ENCODE measurements at places on chromosomes 16 and 17.

DNA sequence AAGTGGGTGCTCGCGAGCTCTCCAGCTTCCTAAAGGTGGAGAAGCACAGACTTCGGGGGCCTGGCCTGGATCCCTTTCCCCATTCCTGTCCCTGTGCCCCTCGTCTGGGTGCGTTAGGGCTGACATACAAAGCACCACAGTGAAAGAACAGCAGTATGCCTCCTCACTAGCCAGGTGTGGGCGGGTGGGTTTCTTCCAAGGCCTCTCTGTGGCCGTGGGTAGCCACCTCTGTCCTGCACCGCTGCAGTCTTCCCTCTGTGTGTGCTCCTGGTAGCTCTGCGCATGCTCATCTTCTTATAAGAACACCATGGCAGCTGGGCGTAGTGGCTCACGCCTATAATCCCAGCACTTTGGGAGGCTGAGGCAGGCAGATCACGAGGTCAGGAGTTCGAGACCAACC, 1.9 kb upstream of the STH start:
- DNase-seq = no peak

DNA sequence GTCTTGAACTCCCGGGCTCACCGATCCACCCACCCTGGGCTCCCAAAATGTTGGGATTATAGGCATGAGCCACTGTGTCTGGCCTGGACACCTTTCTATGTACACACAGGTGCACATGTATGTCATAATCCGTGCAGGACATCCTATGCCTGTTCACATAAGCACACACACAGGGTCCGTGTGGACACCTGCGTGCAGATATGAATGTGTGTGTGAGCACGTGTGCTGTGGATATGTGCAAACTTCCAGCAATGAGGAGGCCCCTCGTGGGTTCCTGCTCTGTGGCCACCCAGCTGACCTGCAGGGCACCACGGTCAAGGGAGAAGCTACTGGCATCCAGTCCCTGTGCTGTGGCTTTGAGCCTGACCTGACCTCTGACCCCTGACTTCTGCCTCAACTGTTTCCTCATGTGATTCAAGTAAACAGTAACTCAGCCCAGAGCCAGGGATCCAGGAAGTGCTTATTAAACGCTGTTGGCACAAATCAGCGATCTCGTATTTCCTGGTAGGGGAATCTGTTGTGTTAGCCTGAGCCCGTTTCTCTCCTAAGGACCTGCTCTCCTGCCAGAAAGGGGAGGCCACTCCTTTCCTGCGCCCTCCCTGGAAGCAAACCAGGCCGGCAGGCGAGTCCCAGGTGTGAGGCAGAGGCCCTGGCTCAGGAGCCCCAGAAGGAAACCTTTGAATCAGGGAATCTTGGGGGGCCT, 6.5 kb downstream of the CPNE7 start:
- DNase-seq = no peak

DNA sequence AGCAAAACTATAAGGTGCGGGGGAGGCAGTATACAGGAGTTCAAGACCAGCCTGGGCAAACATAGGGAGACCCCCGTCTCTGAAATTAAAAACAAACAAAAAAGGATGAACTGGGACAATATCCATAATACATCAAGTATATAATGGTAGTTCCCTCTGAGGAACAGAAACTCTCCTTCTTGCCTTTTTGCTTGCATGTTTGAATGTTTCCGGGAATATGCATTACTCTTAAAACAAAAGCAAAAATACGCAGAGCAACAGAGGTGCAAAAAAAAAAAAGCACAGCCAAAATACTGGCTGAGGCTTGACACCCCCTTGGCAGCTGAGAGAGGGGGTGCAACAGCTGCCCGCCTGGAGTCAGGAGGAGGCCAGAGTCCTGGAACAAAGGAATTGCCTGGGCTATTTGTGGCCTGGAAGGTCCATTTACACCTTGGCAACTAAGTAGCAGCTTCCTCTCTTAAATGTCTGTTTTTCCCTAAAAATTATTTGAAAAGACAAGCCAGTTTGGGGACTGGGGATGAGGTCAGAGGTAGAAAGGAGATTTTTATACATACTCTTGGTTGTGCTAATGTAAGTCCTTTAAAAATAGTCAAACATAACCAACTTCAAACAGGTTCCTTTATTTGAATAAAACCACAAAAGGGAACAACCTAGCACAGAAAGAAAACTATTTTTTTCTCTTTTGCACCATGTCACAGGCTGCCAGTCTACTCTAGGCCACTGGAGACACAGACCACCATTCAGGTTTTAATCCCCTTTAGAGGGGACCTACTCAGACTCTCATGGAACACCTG, 19.5 kb downstream of the USP7 start:
- no peak for DNase-seq

- DNase-seq = peak; percentile 53
These were observed 42.9 kb upstream of the CDRT4 start for GRCh38 chr17:15510361-15510760.

DNA sequence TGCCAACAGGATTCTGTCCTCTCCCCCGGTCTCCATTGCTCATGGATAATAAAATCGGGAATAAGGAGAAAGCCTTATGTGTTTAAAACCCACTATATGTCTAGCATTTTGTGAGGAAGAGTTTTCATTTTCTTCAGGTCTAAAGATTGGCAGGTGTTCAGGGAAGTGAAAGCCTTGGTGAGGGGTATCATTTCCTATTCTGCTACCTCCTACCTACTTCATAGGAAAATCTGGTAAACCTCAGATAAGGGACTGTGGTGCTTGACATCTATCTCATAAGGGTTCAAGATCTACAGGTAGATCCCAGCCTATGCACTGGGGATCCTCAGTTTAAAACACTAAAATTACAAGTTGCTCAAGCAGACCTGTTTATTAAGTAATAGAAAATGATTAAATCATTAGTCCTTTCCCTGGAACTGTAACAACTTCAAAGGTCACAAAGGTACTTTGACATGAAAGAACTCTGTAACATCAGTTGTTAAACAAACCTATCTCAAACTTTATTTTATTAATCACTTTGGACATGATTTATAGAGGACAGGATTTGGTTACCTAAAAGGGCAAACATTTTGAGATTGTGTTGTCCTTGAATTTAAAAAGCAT, 6.5 kb downstream of the MOSMO start:
- DNase-seq = no peak

- no peak for DNase-seq
These were observed 6.7 kb downstream of the RPUSD1 start for GRCh38 chr16:781346-782010.

DNA sequence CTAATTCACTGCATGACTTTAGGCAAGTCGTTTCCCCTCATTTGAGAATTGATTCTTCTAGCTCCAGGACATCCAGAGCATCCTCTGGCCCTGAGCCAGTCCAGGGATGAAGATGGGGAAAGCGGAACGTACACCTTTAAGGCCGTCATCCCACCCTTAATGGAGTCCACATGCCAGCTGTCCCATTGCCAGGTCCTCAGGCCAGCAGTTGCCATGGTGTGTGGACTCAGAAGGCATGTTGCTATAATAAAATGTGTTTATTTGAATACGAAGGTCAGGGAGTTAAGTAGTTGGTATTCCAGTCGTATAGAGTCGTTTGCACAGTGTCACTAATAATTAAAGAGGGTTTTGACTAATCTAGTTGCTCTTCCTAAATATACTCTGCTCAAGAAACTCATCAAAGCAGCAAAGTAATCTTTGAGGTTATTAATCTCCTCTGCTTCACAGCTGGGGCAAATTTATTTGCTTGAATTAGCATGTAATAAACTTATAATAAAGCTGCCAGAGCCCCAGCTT, 30.4 kb downstream of the CCDC182 start:
- no peak for DNase-seq

- DNase-seq = no peak
These were observed at the start of gene FOXL1 for GRCh38 chr16:86578061-86578599. FOXL1 (plus strand) TSS chr16:86578549; CDS start chr16:86578724, 175 bp downstream.

- DNase-seq = no peak
These were observed 4.9 kb downstream of the IRX6 start for GRCh38 chr16:55328611-55329569.

DNA sequence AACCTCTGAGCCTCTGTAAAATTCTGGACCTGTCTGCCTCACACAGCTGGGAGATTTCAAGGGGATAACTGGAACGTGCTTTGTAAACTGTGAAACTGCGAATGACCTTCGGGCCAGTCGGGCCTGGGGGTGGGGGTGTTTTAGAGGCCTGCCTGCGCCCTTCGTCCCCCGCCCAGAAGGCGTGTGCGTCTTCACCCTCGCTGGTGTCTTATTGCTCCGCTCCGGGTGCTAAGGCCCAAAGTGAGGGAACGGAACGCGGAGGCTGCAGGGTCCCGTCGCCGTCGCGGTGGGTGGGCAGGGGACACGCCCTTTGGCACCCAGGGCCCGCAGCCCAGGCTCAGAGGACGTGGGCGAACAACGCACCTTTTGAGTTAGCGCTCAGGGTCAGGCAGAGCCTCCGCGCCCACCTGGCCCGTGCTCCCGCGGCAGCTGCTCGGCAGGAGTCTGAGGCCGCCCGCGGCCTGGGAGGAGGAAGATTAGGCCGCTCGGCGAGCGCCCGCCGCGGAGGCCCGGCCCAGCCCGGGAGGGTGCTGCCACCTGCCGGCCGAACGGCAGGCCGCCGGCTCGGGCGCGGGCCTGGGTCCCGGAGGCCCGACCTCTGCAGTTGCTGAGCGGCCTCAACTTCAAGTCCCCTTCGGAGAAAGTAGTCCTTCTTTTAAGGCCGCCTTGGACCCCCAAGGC, 29.7 kb downstream of the DCAKD start:
- DNase-seq = no peak

DNA sequence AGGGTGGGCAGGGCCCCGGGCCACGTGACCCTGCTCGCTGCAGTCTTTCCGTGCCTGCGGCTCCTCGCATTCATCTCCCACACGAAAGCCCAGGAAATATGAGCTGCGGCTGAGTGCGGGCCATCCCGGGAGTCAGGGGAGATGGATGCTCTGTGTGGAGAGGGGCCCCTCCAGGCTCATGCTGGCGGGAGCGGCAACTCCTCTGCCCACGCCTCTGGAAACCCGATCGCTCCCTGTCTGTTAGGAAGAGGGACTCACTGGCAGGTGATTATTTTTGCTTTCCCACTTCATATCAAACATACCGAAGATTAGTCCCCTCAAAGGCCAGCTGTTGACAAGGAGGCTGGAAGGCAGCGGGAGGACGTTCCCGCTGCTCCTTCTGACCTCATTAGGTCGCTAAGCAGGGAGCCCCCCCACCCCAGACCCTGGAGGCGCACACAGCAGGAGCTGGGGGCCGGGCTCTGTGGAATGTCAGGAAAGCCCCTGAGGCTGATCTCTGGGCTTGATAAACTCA, 228.5 kb downstream of the FOXL1 start:
- DNase-seq = no peak

- no peak for DNase-seq
These were observed 109.5 kb downstream of the ASIC2 start for GRCh38 chr17:33183487-33184026.

- DNase-seq = no peak
These were observed 4.5 kb downstream of the CRYBA1 start for GRCh38 chr17:29251184-29251583.

- DNase-seq = no peak
These were observed 49.7 kb downstream of the ERN1 start for GRCh38 chr17:64080174-64080618.

DNA sequence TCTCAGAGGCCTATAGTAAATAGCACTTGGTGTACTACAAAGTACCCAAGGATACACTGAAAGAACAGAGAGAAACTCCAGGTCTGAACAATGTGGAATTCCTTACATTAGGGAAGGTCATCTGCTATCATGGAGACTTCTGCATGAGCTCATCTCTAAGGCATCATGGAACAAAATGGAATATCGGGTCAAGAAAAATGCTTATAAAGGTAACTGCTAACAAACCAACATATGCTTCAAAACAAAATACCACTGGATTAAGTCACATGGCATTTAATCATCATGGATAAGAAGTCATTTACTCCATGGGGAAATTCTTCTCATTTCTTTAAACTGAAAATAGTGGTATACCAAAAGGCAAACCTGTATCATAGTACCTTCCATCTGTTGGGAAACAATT, 34.2 kb downstream of the TXNDC11 start:
- no peak for DNase-seq

- no peak for DNase-seq
These were observed 96.5 kb downstream of the SDK2 start for GRCh38 chr17:73547790-73548189.

DNA sequence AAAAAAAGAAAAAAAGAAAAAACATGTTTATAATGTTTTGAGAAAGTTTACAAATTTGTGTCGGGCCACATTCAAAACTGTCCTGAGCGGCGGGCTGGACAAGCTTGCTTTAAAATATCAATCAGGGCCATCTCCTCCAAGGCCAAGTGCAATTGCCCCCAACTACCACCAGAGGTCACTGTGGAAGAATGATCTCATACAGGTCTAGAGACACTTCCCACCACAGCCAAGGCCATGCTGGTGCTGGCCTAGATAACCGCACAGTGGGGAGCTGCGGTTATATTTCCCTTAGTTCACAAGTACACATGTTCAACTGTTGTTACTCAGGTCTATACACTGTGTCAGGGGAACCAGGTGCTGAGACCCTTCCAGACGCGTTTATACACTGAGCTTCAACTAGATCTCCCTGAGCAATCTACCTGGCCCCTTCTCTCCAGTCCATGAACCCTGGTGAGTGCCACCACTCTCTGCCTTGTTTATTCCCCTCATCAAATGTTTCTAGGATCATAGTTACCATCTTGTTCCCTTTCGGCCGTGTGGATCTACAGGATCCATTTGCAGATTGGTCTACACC, 83.8 kb upstream of the CCL2 start:
- no peak for DNase-seq

- DNase-seq = no peak
These were observed 2.4 kb downstream of the CD2BP2 start for GRCh38 chr16:30352488-30353401.

- DNase-seq = no peak
These were observed 38.9 kb downstream of the KANSL1 start for GRCh38 chr17:46154151-46154816.

GRCh38 chr17:4880857-4881256, 18.5 kb upstream of the C17orf107 start:
- DNase-seq = no peak

GRCh38 chr17:17819561-17819995, 17.2 kb downstream of the SREBF1 start:
- peak; percentile 42 for DNase-seq

GRCh38 chr16:3118846-3119245, 6.5 kb downstream of the ZNF205 start:
- no peak for DNase-seq

DNA sequence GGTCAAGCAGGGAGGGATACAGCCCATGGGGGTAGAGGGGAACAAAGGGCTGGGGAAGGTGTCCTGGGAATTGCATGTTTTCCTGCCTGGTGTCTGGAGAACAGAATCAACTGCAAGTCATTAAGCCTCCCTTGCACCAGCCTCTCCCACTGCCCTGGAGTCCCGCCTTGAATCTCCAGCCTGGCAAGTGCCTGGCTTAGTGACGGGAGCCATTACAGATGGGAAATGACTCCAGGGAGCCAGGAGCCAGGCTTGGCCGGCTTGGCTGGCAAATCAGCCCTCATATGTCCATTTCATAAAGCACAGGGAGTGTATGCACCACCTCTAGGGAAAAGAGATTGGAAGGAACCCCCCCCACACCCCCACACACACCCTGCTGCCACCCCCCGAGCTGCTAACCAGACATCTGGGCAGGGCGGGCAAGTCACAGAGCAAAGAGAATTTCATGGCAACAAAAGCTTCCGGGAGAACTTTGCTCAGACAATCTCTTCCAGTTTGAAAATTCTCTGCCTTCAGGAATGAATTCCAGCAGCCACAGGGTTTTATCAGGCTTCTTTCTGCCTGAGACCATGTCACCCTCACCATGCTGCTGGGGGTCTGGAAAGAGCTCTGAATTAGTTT, 127.7 kb downstream of the NTN1 start:
- DNase-seq = no peak

GRCh38 chr17:21113716-21114115, 13.0 kb upstream of the DHRS7B start:
- DNase-seq = no peak

GRCh38 chr17:82883419-82884031, 43.7 kb upstream of the ZNF750 start:
- no peak for DNase-seq

Data from AG04449 (cell line).